ENCODE measurements at places on chromosomes 13 and 19.
A peak's percentile ranks its signal among the peaks of the same experiment; 100 is the strongest.

- no peak for DNase-seq
These were observed 580.6 kb upstream of the SPRY2 start for GRCh38 chr13:80921541-80921940.

DNA sequence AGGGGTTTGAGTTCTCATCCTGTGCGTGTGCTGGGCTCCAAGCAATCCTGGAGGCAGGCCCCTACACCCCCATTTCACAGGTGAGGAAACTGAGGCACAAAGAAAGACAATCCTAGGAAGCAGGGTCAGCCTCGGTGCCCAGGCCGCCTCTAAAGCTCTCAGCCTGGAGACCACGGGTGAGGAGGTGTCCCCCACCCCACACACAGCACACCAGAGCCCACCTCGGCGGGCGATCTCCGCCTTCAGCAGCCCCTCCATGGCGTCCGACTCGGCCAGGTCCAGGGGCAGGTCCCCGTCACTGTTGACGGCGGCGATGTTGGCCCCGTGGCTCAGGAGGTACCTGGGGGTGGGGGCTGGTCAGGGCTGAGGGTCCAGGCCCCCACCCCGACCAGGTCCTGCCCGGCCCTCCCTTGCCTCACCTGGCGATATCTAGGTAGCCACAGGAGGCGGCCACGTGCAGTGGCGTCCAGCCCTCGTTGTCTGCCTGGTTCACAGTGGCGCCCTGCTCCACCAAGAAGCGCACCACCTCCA is 5.1 kb downstream of the PPP1R12C start:
- DNase-seq, result no peak

- DNase-seq, result peak; percentile 42
These were observed 18.5 kb downstream of the KLF2 start for GRCh38 chr19:16343156-16343555.

- no peak for DNase-seq
These were observed at the start of gene OR7A10 for GRCh38 chr19:14848822-14849221. Gene OR7A10 (minus strand): TSS chr19:14848922. CDS start chr19:14841877, 7,045 bp downstream.

DNA sequence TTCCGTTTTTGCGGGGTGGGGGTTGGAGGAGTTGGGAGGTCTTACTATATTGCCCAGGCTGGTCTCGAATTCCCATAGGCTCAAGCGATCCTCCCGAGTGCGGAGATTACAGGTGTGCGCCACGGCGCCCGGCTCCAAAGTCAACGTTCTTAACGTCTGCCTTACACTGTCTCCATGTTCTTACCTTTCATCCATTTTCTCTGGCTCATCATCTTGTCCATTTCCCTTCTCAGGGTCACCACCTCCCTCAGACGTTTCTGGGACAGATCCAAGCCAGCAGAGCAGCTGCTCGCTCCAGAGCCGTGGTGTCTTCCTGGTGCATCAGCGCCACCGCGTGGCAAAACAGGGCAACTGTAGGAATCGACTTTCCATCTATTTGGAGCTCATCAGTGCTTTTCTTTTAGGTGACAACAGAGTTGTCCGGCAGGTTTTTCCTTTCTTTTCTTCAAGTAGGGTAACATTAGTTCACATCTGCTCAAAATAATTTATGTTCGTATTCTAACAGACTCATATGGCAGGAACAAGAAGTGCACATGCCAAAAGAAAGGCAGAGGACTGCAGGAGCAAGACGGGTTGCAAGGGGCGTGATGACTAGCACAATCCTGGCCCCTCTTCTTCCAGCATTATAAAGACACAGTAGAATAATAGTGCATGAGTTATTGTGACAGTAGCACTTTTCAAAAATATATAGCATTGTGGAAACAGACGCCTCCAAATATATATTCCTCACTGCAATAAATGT is 103.1 kb upstream of the ABCC4 start:
- peak; percentile 85 for DNase-seq

GRCh38 chr13:50474088-50474662 is 369.3 kb downstream of the DLEU7 start:
- no peak for DNase-seq

GRCh38 chr13:60583196-60583888 is 186.3 kb downstream of the TDRD3 start:
- DNase-seq, result no peak

- no peak for DNase-seq
These were observed 7.4 kb downstream of the GPC6 start for GRCh38 chr13:93233997-93234416.

DNA sequence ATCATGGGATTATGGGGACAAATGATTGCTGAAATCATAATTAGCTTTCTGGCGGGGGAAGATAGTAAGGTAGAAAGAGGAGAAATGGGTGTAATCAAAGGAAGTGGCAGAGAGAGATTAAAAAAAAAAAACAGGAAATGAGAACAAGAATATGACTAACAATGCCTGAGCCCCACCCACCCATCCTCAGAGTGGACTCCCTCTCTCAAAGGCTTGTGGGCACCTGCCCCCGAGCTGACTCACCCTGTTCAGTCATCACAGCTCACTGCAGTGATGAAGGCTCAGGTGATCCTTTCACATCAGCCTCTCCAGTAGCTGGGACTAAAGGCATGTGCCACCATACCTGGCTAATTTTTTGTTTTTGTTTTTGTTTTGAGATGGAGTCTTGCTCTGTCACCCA is 26.4 kb upstream of the TPT1 start:
- peak; percentile 95 for DNase-seq

GRCh38 chr13:71408416-71408815 is 458.6 kb downstream of the DACH1 start:
- DNase-seq, result no peak

Measured in activated CD4-positive, alpha-beta T cell treated with anti-CD3 and anti-CD28 coated beads, Interleukin-2, Interleukin-6, amounts not matched to agents 100 ng/mL and 50 ng/mL, durations not matched to agents 16 hours and 8 hours (primary cell).